Hepatocyte (in vitro differentiated cells): ENCODE measurements at places on chromosomes 7 and 10. TPM values are rescaled to one million over a fixed set of nuclear protein-coding genes. Genes with fewer than 3 reads are reported as not detected.

The MYO1G gene
- 0.03 TPM in 1 of 2 replicates, not detected in the other for total RNA-seq

The STEAP4 gene
- total RNA-seq = 0.88 and 1.1 TPM in 2 replicates

The KRIT1 gene
- 43.5 and 50.6 TPM in 2 replicates for total RNA-seq

The LBX1 gene
- total RNA-seq = not detected in 2 replicates

The ARHGEF35 gene
- total RNA-seq = 14.5 and 17.1 TPM in 2 replicates

The FKBP6 gene
- 0.12 TPM in 1 of 2 replicates, not detected in the other for total RNA-seq

The VENTX gene
- not detected in 2 replicates for total RNA-seq

The MCM10 gene
- total RNA-seq = 2.7 and 3.1 TPM in 2 replicates

The DLX5 gene
- 4.0 and 5.0 TPM in 2 replicates for total RNA-seq

The GPR85 gene
- total RNA-seq = 3.8 and 4.9 TPM in 2 replicates

The CNNM1 gene
- 3.8 and 4.8 TPM in 2 replicates for total RNA-seq

The GIMAP5 gene
- 0.40 and 1.2 TPM in 2 replicates for total RNA-seq

The PRDX3 gene
- 326 and 333 TPM in 2 replicates for total RNA-seq

The TAC1 gene
- total RNA-seq = 0.48 and 1.9 TPM in 2 replicates

The ZNF736 gene
- not detected in 2 replicates for total RNA-seq

The PDGFA gene
- total RNA-seq = 56.6 and 63.1 TPM in 2 replicates

The ACTR3C gene
- 17.7 and 18.6 TPM in 2 replicates for total RNA-seq

The NEURL1 gene
- total RNA-seq = 3.6 and 4.6 TPM in 2 replicates

The NXPH1 gene
- 0.28 TPM in 1 of 2 replicates, not detected in the other for total RNA-seq

The ADARB2 gene
- 0.13 and 1.4 TPM in 2 replicates for total RNA-seq

The ATRNL1 gene
- total RNA-seq = 17.4 and 18.7 TPM in 2 replicates

The CUBN gene
- total RNA-seq = 9.4 and 10.6 TPM in 2 replicates

The AS3MT gene
- total RNA-seq = 9.0 and 9.1 TPM in 2 replicates

The ZCWPW1 gene
- 1.8 and 2.2 TPM in 2 replicates for total RNA-seq

The SEPTIN14 gene
- total RNA-seq = not detected in 2 replicates

The PAXIP1 gene
- total RNA-seq = 12.2 and 13.7 TPM in 2 replicates

The CRHR2 gene
- not detected in 2 replicates for total RNA-seq

The NAT16 gene
- total RNA-seq = not detected in 2 replicates

The CUL2 gene
- 25.3 and 34.4 TPM in 2 replicates for total RNA-seq

The AOAH gene
- total RNA-seq = 2.4 and 5.4 TPM in 2 replicates

The PRKCQ gene
- 0.43 and 0.76 TPM in 2 replicates for total RNA-seq

The UCN3 gene
- total RNA-seq = not detected in 2 replicates

The MUC12 gene
- total RNA-seq = 4.0 and 8.5 TPM in 2 replicates

The IRF5 gene
- total RNA-seq = 0.44 and 0.73 TPM in 2 replicates

The ZPBP gene
- not detected in 2 replicates for total RNA-seq

The ZNF239 gene
- 2.9 and 4.3 TPM in 2 replicates for total RNA-seq

The TMEM130 gene
- 0.90 and 1.4 TPM in 2 replicates for total RNA-seq

The NEUROD6 gene
- not detected in 2 replicates for total RNA-seq

The LZTS2 gene
- 62.9 and 73.6 TPM in 2 replicates for total RNA-seq

The HOXA4 gene
- total RNA-seq = 1.3 and 1.4 TPM in 2 replicates

The GJD4 gene
- 0.17 TPM in 1 of 2 replicates, not detected in the other for total RNA-seq

The GNGT1 gene
- not detected in 2 replicates for total RNA-seq

The NOS3 gene
- total RNA-seq = 8.1 and 9.8 TPM in 2 replicates

The EIF4EBP2 gene
- total RNA-seq = 75.1 and 77.1 TPM in 2 replicates
